ENCODE measurements at places on chromosomes 4 and X.

GRCh38 chr4:171919314-171919713, 106.1 kb downstream of the GALNTL6 start:
- no peak for DNase-seq

GRCh38 chrX:69055193-69055592, 110.1 kb downstream of the PJA1 start:
- DNase-seq: no peak

DNA sequence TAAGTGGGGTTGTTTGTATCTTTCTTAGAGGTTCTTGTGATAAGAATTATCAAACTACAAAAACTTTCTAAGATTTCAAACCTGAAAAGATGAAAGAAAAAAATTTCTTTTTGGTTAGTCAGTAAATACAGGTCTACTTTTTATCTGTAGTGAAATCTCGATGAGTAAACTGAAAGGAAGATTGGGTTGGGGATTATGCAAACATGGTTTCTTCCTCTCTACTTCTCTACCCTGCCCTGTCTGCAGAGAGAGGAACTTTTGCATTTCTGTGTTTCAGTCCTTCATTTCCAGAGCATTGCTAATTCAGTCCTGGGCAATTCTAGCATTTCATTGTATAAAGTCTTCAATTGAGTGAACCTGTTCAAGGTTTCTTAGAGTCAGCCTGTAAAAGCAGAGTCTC, 51.6 kb upstream of the IL2 start:
- DNase-seq: no peak

- peak; percentile 1 for DNase-seq
Observed at GRCh38 chr4:64539234-64539849, 130.1 kb upstream of the TECRL start.

- no peak for DNase-seq
Observed at GRCh38 chrX:29530501-29530900, 684.9 kb upstream of the MAGEB2 start.

GRCh38 chrX:15430076-15430475, 45.9 kb upstream of the VEGFD start:
- DNase-seq: no peak

DNA sequence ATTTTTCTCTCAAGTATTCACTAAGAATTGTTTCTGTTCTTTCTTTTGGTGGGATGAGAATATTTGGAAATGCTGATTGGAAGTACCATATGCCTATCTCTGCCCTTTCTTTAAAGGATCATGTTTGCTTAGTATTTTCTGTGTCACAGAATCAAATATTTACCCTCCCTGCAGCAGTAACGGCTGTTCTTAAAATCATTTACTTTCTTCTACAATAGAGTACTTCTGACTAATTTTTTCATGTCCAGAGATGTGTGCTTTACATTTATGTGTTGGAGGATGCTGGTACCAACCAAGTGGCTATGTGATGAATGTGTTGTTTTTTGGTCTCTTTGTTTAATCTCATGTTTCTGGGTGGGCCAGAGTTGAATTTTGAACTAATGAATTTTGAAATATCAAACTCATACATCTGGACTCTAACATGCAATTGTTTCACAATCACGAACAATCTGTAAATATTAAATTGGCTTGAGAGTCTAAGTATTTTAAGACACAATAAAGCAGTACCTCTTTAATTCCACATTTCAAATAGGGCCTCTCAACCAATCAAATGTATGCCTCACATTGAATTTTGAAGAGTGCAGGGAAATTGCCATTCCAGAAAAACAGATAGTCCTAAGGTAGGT, 59.4 kb upstream of the ARSJ start:
- DNase-seq: no peak

DNA sequence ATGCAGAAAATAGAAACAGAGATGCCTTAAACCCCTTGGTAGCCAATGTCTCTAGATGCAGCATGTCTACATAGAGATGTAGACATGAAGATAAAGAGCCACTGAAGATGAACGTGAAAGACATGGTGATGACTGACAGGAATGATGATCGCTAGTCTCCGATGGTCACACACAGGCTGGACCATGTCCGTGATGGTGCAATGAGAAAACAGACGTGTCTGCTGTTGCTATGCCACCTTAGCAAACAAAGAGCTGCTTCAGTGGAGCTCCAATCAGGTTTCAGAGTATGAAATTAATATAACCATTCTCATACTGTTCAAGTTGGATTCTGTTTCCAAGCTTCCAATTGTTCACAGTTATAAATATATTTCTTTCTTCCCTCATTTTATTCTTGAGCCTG, 256.5 kb downstream of the CAMK2D start:
- DNase-seq: no peak

DNA sequence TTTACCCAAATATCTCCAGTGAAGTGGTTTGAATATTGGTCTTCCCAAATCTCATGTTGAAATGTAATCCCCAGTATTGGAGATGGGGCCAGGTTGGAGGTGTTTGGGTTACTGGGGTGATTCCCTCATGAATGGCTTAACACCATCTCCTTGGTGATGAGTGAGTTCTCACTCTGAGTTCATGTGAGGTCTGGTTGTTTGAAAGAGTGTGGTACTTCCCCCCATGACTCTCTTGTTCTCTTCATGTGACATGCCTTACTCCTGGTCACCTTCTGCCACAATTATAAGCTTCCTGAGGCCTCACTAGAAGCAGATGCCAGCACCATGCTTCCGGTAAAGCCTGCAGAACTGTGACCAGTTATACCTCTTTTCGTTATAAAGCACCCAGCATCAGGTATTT, 32.9 kb upstream of the OTUD4 start:
- no peak for DNase-seq

GRCh38 chrX:120302434-120302833, 8.8 kb downstream of the TMEM255A start:
- no peak for DNase-seq

- DNase-seq: no peak
Observed at GRCh38 chr4:18247189-18247588, 225.6 kb upstream of the LCORL start.
